RWPE2 (cell line): ENCODE measurements at places on chromosomes 3 and 15.

DNA sequence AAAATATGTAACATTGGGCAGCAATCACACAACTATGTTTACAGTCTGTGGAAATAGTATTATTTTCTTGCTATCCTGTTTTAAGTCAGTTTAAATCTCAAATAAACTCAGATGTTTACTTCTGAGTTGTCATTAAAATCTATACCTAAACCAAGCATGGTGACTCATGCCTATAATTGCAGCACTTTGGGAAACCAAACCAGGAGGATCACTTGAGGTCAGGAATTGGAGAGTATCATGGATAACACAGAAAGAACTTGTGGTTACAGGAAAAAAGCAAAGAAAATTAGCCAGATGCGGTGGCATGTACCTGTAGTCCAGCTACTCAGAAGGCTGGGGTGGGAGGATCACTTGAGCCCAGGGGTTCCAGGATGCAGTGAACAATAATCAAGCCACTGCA, 631.6 kb upstream of the EPHA6 start:
- no peak for DNase-seq

DNA sequence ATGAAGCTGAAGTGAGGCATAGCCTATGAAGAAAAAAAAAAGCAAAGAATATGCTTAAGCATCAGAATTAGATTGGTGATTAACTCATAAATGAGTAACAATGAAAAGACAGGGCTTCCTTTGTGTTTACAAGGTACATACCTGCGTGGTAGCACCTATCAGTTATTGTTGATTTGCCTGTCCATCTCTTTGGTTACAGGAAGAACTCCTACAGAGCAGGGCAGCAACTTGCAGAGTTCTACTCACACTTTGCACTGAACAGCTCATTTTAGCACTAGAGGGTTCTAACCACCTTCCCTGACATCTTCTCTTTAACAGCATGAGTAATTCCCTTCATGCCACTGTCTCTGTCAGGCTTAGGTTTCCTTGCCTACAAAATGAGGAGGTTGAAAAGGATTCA, 166.0 kb downstream of the DPH6 start:
- DNase-seq = no peak

DNA sequence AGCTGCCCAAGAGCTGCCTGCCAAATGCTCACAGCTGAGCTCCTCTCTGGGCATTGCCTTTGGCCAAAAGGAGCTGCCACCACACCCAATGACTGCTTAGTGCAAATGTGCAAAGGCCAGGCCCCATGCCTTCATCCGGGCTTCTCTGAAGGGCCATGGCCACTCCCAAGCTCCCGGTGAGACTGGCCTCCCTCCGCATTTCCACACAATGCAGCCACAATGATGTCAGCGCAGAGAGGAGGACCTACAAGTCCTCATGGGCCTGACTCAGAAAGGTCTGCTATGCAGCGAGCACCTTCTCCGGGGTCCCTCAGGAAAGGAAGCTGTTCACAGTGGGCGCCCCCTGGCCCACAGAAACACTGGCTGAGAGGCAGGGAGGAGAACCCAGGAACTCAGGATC, 12.7 kb downstream of the OXTR start:
- DNase-seq = no peak

DNA sequence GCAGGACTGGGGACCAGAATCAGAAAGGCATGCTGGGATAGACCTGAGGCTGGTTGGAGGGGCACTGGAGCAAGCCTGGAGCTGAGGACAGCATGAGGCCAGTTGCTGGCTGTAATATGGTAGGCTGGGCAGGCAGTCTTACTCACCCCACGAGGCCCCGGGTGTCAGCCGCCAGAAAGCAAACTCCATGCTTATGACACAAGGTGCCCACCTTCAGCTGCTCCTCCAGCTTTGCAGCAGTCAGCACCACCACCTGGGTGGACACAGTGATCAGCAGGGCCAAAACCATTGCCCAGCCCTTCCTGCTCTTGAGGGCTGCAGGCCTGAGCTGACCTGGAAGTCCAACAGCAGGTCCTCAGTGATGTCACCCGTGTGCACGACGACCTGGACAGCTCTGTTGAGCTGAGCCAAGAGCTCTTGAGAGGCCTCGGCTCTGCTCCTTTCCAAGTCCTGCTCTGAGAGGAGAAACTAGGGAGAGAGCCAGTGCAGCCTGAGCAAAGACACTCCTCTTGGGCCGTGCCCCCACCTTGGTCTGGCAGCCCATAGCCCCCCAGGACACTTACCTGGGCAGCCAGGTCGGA, 747 bp downstream of the UBA7 start:
- DNase-seq = no peak

- no peak for DNase-seq
These were observed 281.8 kb upstream of the TGFBR2 start for GRCh38 chr3:30324587-30324986.

GRCh38 chr3:24810881-24811280, 316.2 kb upstream of the THRB start:
- DNase-seq = no peak

DNA sequence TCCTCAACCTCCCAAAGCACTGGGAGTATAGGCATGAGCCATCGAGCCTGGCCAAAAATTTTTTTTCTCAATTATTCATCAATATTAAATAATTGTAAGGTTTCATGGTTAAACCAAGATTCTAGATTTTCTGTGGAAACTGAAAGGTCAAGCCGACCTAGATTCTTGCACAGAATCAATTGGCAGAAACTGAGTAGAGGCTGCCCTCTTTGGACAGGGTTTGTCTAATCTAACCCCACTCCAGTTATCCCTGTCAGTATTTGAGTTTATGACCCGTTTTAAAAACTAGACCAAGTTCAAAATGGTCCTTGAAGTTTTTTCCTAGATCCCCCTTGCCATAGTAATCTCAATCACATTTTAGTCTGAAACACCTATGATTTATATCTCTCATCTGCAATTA, 8.6 kb upstream of the ADAM10 start:
- DNase-seq = no peak

- DNase-seq = no peak
These were observed 64.3 kb downstream of the RASA2 start for GRCh38 chr3:141550926-141551665.

GRCh38 chr3:151281671-151282324, 3.5 kb upstream of the P2RY14 start:
- DNase-seq = no peak

GRCh38 chr3:107239703-107240102, 137.5 kb upstream of the CCDC54 start:
- no peak for DNase-seq

- no peak for DNase-seq
These were observed 36.5 kb upstream of the PDZRN3 start for GRCh38 chr3:73661265-73661664.

- peak; percentile 99 for DNase-seq
These were observed at the start of gene THBS1 for GRCh38 chr15:39580485-39581241. THBS1 (plus strand) TSS chr15:39581079; CDS start chr15:39581858, 779 bp downstream.

DNA sequence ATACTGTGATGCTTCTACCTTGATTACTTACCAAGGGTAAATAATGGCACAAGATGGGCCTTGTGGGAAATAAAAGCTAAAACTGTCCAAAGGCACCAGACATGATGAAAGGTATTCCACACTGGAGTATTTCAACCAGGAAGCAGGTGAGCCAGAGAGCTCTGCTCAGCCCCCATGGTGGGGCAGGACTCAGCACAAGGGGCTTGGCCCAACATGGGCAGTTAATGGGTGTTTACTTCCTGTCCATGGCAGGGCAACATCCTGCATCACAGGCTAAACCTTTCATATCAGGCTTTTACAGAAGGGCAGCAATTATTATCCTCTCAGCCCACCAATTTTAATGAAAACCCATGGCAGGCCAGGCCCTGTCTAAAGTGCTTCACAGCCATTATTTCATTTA, 38.2 kb downstream of the MAGI1 start:
- DNase-seq = no peak

DNA sequence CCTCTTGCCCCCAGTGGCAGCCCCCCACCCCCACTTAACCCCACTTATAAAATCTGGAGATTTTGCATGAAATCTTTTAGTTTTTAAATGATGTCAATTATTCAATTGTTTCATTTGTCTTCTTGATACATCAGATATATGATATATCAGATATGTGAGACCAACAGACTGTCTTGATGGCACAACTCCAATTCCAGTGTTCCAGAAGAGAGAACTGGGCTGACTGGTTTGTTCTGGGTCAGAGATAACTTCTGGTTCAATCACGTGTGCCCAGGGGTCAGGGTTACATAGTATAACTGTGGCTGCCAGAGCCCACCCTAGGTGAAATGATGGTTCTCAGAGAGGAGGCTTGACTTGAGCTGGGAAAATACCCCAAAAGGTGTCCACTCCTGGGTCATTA, 32.4 kb upstream of the ATG7 start:
- no peak for DNase-seq

- peak; percentile 91 for DNase-seq
These were observed 44.8 kb upstream of the RNU6-1 start for GRCh38 chr15:67884514-67885174.

GRCh38 chr3:124202754-124203153, 210.8 kb upstream of the ROPN1 start:
- DNase-seq = no peak

- DNase-seq = no peak
These were observed 19.9 kb downstream of the TRANK1 start for GRCh38 chr3:36924744-36925521.

GRCh38 chr3:157816896-157817295, 289.3 kb downstream of the SHOX2 start:
- no peak for DNase-seq

DNA sequence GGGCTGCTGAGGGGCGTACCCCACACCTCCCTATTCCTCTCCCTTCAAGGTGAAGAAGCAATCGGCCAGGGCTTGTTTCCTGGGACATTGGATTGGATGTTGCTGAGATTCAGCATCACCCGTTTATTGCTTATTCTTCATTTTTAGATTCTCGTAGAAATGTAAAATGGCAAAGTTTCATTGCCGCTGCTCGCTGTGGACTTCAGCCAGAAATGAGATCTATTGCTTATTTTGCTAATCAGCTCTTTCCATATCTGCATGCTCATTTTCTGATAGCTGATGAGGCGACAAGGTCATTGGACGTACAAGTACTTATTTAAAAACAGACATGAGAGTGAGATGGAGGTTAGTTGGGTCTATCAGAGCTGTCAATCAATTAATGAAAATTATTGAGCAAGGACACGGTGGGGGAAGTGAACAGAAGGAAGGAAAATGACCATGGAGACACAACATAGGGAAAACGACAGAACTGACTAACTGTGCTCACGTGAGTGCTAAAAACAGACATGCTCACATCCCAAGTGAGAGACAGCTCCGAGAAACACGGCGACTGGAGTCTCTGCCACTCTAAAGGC, 471.2 kb downstream of the NR2F2 start:
- no peak for DNase-seq

GRCh38 chr3:128706086-128706615, 19.8 kb upstream of the RAB7A start:
- DNase-seq = no peak

GRCh38 chr15:35932531-35932930, 386.6 kb upstream of the DPH6 start:
- DNase-seq = no peak

GRCh38 chr15:35115155-35115725, 30.1 kb upstream of the NANOGP8 start:
- no peak for DNase-seq

DNA sequence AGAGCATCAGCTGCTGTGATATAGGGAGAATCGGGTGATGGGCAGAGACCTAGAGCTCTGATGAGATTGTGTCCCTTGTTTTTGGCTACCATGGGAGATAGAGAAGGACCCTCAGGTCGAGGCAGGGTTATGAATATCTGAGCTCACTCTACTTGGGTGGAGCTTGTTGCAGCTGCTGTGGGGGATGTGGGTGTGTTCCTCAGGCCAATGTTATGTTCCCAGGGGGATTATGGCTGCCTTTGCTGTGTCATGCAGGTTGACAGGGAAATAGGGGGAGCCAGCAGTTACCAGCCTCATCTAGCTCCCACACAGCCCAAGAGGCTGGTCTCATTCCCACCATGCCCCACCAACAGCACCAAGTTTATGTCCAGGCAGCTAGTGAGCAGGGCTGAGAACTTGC, 131.5 kb downstream of the TRIM42 start:
- no peak for DNase-seq

DNA sequence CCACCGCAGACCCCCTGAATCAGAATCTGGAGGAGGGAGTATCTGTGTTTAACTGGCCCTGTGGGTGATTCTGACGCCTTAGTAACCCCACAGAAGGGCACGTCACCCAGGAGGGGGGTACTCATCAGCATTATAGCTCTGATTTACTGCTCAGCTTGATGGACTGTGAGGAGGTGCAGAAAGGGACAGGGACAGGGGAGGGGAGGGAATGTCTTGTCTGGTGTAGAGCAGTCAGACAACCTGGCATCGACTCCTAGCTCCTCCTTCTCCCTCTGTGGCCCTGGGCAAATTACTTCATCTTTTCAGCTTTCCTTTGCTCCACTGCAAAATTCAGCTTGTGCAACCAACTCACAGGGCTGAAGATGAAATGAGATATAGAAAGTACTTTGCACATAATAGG, 42.3 kb upstream of the GLCE start:
- no peak for DNase-seq

- no peak for DNase-seq
These were observed 401.9 kb upstream of the CNTN4 start for GRCh38 chr3:1696669-1697275.

- DNase-seq = no peak
These were observed 11.4 kb upstream of the C3orf22 start for GRCh38 chr3:126570103-126570541.

- no peak for DNase-seq
These were observed 30.1 kb downstream of the ISL2 start for GRCh38 chr15:76366714-76367113.

- DNase-seq = no peak
These were observed 21.9 kb upstream of the SEMA3F start for GRCh38 chr3:50133283-50133615.

GRCh38 chr15:64938192-64938591, 26.5 kb downstream of the ANKDD1A start:
- DNase-seq = no peak

DNA sequence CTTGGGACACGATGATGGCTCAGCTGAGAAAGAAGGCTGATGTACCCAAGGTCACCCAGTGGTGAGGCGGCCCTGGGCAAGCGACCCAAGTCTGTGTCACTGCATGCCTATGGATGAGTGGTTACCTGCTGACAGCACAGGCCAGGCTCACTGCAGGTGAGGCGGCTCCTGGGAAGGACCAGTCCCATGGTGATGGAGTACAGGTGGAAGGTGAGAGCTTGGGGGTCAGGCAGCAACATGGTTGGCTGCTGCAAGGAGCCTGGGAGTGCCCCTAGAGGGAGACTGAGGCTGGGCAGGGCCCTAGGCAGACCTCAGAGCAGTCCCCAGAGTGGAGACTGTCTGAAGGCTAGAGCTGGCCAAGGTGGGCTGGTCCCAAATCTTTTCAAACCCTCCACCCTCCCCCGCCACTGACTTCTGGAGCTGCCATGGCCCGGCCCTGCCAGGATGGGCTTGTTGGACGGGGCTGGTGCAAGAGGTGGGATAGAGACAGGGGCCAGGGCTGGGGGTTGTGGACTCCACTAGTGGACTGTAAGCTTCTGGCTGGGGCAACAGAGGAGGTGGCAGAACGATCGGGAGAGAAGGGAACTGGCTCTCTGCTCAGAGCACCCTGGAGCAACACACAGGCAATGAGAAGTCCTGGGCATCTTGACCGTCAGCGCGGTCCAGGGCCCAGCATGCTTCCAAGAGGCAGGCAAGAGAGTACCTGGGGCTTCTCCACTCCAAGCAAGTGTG, 72.5 kb upstream of the SLC6A11 start:
- DNase-seq = no peak
